ENCODE measurements at places on chromosomes 12 and 14. TPM values are rescaled to one million over a fixed set of nuclear protein-coding genes. Genes with fewer than 3 reads are reported as not detected.

DNA sequence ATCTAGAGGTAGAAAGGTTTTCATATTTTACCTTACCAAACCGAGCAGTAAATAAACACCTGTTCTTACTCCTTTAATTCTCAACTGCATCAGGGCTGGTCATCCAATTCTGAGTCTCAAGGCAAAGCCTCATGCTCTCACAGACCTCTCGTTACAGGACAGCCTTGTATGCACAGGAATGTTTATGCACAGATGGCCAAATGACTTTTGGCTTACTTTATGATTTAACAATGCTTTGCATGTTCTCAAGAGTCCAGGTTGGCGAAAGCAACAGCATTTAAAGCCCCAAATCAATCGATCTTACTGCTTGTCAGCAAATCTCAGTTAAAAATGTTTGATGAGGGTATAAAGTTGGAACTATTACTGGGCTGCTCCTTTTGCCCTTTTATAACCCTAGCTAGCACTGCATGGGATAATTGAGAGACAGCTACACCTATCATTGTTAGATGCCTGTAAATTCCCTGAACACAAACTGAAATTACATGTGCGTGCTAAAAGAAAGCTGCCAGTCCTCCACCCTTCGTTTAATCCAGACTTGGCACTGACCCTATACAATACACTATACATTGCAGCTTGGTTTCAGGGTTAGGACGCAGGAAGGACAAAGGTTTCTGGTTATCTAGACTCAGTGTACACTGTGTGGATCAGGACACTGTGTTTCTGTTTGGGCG lies 63.6 kb downstream of the TMCC3 start:
- peaks cover 18% of the 10 kb centered on the region for H3K36me3 ChIP-seq
- H3K4me3 ChIP-seq, result no peak overlapping the region
- peak; percentile 46 for DNase-seq
- H3K27ac ChIP-seq, result peak overlapping the region; percentile 48
- peaks cover 27% of the 10 kb centered on the region for H3K4me1 ChIP-seq

DNA sequence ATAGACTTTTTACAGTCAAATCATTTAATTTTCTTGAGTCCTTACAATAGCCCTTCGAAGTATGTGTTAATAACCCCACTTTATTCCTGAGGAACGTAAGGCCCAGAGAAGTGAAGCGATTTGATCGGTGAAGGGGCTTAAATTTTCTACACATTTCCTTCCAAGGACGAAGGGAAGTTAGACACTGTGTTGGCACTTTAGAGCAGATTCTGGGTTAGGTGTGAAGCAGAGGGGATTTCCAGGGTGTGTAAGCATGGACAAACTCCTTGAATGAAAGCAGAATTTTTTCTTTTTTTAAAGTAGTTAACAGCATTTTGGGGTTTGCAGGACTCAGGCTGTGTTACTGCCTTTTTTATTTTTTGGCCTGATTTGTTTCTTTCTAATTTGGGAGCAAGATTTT lies 38.9 kb downstream of the PRORP start:
- no peaks in the 10 kb centered on the region for H3K27me3 ChIP-seq
- H3K4me1 ChIP-seq, result peaks cover 7% of the 10 kb centered on the region
- H3K36me3 ChIP-seq, result no peaks in the 10 kb centered on the region
- no peak overlapping the region for H3K4me3 ChIP-seq

DNA sequence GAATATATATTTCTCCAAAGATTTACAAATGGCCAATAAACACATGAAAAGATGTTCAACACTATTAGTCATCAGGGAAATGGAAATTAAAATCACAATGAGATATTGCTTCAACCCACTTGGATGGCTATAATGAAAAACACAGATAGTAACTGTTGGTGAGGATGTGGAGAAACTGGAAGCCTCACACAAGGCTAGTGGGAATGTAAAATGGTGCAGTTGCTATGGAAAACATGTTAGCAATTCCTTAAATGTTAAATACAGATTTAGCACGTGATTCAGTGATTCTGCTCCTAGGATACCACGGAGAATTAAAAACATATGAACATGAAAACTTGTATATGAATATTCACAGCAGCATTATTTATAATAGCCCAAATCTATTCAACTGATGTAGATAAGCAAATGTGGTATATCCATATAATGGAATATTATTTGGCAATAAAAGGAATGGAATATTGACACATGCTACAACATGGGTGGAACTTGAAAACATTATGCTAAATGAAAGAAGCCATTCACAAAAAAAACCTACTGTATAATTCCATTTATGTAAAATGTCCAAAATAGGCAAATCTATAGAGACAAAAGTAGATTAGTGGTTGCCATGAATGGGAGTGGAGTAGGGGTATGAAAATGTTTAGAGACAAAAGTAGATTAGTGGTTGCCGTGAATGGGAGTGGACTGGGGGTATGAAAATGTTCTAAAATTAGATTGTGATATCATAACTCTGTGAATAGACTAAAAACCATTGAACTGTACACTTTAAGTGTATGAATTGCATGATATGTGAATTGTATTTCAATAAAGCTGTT lies 227.1 kb upstream of the DDHD1 start:
- no peak overlapping the region for H3K27ac ChIP-seq
- no peaks in the 10 kb centered on the region for H3K36me3 ChIP-seq
- no peak overlapping the region for H3K4me3 ChIP-seq
- DNase-seq, result no peak
- H3K27me3 ChIP-seq, result no peaks in the 10 kb centered on the region

DNA sequence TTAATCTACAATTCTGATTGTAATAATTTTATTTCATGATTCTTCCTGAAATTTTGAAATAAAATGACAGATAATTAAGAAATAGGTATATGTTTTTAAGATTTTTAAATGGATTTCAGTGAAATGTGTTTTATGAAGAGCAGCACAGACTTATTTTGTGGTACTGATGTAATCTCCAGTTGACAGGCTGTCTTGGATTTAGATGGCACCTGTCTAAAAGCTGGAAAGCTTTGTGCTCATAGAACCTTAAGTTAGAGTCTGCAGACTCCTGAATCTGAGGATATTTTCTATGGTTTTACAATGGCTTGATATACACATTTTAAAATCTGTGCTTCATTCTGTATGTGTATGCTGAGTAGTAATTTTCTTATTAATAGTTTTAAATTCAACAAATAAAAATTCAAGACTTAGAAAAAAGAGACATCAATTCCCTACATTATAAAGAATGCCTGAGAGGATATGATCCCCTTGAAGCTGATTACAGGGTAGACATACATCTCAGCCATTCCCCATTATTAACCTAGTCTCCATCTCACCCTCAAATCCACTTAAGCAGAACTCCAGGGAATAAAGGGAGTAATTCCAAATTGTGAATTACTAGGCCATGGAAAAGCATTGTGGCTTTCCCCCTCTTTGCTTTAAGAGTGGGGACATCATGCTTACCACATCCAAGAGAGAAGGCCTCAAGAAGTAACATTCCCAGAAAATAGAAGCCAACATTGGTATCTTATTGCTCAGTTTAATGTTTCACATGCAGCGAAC lies 33.7 kb upstream of the ACSS3 start:
- no peak for DNase-seq
- no peak overlapping the region for H3K4me3 ChIP-seq
- H3K4me1 ChIP-seq, result no peaks in the 10 kb centered on the region
- H3K27ac ChIP-seq, result no peak overlapping the region
- H3K27me3 ChIP-seq, result no peaks in the 10 kb centered on the region

- H3K27ac ChIP-seq, result no peak overlapping the region
- DNase-seq, result no peak
- no peak overlapping the region for H3K4me3 ChIP-seq
- H3K4me1 ChIP-seq, result no peaks in the 10 kb centered on the region
- H3K27me3 ChIP-seq, result no peaks in the 10 kb centered on the region
These were observed 286.4 kb upstream of the PRKD1 start for GRCh38 chr14:30214014-30214413.

GRCh38 chr12:67441736-67442346 lies 172.7 kb downstream of the CAND1 start:
- H3K27ac ChIP-seq, result no peak overlapping the region
- peak; percentile 92 for DNase-seq
- no peak overlapping the region for H3K4me3 ChIP-seq
- no peaks in the 10 kb centered on the region for H3K4me1 ChIP-seq

DNA sequence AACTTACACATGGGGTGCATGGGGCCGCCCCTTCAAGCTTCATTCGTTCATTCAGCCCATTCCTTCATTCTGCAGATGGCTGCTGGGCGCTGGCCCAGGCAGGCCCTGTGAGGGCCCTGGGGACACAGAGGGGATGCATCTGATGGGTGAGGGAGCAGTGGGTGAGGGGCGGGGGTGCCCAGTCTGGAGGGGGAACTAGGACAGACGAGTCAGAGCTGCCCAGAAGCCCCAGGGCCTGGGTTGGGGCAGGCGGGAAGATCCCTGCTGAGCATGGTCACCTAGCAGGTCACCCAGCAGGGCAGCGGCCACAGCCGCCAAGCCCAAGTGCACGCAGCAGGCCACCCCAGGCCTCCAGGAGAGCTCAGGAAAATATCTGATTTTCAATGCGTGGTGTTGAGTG lies 14.1 kb downstream of the TRMT61A start:
- peak overlapping the region; percentile 25 for H3K4me3 ChIP-seq
- H3K36me3 ChIP-seq, result no peaks in the 10 kb centered on the region
- no peaks in the 10 kb centered on the region for H3K27me3 ChIP-seq
- no peak for DNase-seq
- peaks cover 58% of the 10 kb centered on the region for H3K4me1 ChIP-seq
- no peak overlapping the region for H3K27ac ChIP-seq

DNA sequence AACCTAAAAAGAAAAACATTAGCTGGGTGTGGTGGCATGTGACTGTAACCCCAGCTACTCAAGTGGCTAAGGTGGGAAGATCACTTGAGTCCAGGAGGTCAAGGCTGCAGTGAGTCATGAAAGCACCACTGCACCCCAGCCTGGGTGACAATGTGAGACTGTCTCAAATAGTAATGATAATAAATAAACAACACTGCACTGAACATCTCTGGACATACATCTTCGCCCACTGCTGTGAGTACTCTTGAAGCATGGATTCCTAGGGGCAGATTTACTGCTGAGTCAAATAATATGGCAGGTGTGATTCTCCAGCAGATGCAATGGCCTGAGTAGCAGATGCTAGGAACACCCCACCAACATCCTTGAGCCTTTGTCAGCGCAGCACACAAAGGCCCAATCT lies 23.6 kb downstream of the ABCB9 start:
- H3K4me3 ChIP-seq, result no peak overlapping the region
- no peaks in the 10 kb centered on the region for H3K36me3 ChIP-seq
- H3K4me1 ChIP-seq, result peaks cover 13% of the 10 kb centered on the region
- no peaks in the 10 kb centered on the region for H3K27me3 ChIP-seq

ESRRB gene
- 0.13 TPM for polyA plus RNA-seq

SRSF9 gene
- 96.6 TPM for polyA plus RNA-seq

ASPG gene
- polyA plus RNA-seq, result 2.7 TPM

MANSC1 gene
- 39.4 TPM for polyA plus RNA-seq

IL23A gene
- not detected for polyA plus RNA-seq

HIP1R gene
- 71.2 TPM for polyA plus RNA-seq

GARIN6 gene
- polyA plus RNA-seq, result not detected

CLEC7A gene
- 0.45 TPM for polyA plus RNA-seq

GALNT8 gene
- 6.8 TPM for polyA plus RNA-seq

POTEG gene
- not detected for polyA plus RNA-seq

RNFT2 gene
- polyA plus RNA-seq, result 2.4 TPM
